Hematopoietic multipotent progenitor cell treated with erythropoietin and hydrocortisone succinate and interleukin-3 and kit ligand, for 6 days (in vitro differentiated cells): ENCODE measurements at places on chromosomes 3 and 15.

DNA sequence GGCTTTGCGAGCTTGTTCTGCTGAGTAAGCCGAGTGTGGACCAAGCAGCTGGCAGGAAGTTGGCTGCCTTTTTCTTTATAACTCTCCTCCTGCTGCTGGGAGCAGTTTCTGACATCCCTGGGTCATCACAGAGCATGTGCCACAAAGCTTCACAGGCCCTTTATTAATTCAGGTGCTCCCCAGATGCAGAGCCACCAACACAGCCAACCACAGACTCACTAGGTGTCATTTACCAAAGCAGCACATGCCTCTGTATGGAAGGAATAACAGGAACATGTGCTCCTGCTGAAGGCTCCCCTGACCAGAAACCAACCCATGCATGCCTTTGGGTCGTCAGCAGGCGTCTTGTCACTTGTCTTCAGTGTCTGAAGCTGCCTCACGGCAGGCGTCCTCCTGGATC, 152.5 kb downstream of the ADAMTS17 start:
- no peak for DNase-seq

- DNase-seq, result no peak
These were observed 540.5 kb downstream of the AGBL1 start for GRCh38 chr15:86620157-86620556.

GRCh38 chr3:43266995-43267394, 19.3 kb upstream of the SNRK start:
- DNase-seq, result no peak

DNA sequence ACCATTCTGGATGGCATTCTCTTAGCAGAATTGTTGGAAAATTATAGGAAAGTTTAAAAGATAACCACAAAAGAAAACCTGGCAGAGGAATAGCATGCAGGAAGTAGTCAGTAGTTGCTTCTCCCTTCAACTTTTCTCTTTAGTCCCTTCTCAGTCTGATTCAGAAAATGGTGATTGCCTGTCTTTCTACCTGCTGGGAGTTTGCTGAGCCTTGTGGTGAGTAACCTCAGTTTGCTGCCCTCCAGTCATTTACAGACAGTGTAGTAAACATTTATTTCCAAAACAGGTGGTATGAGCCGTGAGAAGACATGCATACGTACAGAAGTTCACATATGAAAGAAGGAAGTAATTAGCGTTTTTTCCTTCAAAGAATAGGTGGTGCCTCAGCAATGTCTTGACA, 224.7 kb upstream of the POU1F1 start:
- no peak for DNase-seq

DNA sequence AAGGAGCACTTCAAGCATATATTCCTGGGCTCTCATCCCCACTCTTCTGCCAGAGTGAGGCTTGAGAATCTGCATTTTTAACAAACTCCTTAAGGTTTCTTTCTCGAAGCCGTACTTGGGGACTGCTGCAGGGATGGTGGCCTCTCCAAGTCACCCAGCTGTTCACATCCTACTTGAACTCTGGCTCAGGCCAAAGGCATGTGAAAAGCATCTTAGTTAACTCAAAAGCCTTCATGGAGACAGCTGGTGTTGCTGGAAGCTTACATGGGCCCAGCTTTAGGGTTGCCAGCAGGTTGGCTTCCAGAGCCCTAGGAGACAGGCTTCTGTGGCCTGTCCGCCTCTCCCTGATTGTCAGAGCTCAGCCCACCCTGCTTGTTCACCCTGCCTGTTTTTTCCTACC, 139.2 kb downstream of the THSD4 start:
- DNase-seq, result no peak

GRCh38 chr3:166052440-166052839, 215.2 kb upstream of the BCHE start:
- DNase-seq, result no peak

DNA sequence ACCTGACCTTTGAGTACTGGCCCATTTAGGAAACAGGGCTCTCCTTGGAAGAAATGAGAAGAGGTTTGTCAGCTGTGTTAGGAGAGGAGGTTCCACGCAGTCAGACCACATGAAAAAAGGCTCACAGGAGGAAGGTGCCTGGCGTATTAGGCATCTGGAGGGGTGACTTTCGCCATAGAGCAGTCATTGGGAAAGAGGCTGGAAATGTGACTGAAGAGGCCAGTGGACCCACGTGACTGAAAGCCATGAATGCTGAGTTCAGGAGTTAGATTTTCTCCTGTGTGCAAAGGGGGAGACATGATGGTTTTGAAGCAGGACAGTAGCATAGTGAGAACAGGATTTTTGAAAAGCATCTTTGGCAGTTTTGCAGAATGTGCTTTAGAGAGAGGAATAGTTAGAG, 29.7 kb upstream of the RNF7 start:
- no peak for DNase-seq

GRCh38 chr3:188807006-188807405, 364.8 kb upstream of the TPRG1 start:
- peak; percentile 28 for DNase-seq

GRCh38 chr15:69450968-69451695, 1.5 kb upstream of the RPLP1 start:
- peak; percentile 9 for DNase-seq

GRCh38 chr3:41999909-42000308, 38.0 kb upstream of the ULK4 start:
- no peak for DNase-seq

- DNase-seq, result no peak
These were observed 8.0 kb downstream of the SPTBN5 start for GRCh38 chr15:41885841-41886240.

DNA sequence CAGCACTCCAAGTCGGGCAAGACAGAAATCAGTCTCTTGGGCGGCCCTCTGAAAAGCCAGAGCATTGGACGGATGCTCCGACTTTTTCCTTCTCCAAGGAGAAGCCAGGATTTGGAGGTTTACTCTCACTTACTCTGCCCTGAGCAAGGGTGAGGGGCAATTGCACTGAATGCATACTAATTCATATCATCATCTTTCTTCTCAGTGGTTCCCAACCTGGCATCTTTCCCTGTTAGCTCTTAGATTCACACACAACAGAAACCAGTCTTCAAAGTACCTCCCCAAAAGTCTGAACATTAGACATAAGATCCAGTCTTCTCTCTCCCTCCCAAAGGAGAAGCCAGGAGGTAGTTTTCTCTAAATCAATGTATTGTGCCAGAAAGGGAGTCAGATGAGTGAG, 219.2 kb downstream of the GREM1 start:
- DNase-seq, result no peak

GRCh38 chr3:189974359-189974758, 146.3 kb downstream of the P3H2 start:
- no peak for DNase-seq

GRCh38 chr3:127710155-127710941, 37.6 kb downstream of the ABTB1 start:
- no peak for DNase-seq

- no peak for DNase-seq
These were observed 128.4 kb upstream of the IGSF10 start for GRCh38 chr3:151589311-151589710.

DNA sequence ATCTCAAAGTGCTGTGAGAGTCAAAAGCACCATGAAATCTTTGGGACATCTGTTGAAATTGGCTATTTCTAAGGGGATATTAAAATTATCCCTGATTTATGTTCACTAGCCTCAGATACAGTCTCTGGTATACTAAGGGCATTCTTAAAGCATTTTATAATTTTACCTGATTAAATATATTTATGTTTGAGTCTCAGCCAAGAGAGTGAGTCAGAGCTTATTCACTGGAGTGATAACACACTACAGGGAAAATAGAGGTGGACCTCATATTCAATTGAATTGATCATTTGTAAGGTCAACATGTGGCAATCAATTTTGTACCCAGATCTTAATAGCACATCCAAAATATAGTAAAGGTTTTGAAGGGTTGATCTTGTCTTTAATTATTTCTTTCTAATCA, 733.6 kb downstream of the EPHA3 start:
- DNase-seq, result no peak

- DNase-seq, result no peak
These were observed 56.9 kb downstream of the AMOTL2 start for GRCh38 chr3:134317106-134317947.

DNA sequence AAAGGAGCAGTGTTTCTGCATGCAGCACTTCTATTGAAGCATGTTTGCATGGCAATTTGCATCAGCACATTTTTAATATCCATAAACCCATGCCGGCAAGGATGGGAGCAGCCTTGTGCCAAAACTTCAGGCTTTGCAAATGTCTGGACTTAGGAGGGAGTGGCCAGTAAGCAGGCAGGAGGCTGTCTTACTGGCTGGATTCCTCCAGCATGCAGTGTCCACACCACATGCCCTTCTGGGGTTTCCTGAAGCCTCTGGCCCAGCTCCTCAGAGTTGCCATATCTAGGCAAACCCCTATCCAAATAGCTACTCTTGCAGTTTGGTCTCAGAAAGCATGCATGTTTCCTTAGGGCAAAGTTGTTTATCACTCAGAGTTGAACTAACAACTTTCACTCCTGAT, 139.1 kb upstream of the MRPS22 start:
- DNase-seq, result no peak

- DNase-seq, result no peak
These were observed 12.9 kb upstream of the RASGRP1 start for GRCh38 chr15:38577424-38577987.

GRCh38 chr3:21020681-21021080, 730.3 kb downstream of the ZNF385D start:
- no peak for DNase-seq

- DNase-seq, result no peak
These were observed 1.6 kb downstream of the PTX3 start for GRCh38 chr3:157438194-157438730.

DNA sequence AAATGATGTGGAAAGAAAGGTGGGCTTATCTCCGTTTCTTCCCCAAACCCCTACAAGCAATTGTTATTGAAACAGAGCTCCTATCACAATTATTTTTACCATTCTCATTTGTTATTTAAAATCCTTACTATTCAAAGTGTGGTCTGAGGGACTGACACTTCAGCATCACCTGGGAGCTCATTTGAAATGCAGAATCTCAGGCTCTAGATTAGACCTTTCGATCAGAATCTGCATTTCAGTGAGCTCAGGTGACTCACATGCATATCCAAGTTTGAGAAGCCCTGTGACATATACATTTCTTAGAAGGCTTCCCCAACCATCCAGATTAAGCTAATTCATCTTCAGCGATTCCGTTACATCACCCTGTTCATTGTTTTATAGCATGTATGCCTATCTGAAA, 145.0 kb downstream of the KCNH8 start:
- DNase-seq, result no peak

DNA sequence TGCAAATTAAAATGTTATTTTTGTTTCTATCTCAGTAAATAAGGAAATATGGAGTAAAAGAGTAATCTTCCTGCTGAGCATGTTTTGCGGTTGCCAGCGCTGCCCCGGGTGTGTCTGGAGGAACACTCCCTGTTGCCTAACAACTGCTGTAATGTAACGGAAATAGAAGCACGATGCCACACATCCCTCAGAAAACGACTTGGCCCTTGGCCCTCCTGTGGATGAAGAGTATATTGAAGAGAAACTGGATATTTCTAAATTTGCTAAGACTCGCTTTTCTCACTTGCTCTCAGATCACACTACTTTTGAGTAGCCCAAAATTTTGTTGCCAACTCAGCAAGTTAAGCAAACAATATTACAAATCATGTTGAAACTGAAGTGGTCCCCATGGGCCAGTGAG, 18.9 kb downstream of the CX3CR1 start:
- DNase-seq, result peak; percentile 98

GRCh38 chr3:188280627-188281026, 126.7 kb downstream of the LPP start:
- DNase-seq, result no peak

DNA sequence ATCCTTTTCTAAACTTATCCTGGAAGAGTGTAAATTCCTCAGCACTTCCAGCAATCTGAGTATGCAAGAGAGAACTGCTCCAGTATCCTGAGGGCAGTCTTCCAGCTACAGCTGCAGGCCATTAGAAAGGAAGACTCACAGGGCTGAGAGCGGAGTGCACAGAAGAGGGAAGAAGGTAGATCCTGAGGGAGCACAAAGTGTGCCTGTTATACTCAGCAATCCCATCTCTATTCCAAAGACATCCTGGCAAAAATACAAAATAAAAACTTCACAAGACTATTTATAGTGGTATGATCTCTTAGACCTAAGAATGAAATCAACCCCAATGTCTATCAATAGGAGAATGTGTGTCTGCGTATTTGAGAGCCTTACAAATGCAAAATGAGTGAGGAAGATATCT, 292.0 kb downstream of the ZIC1 start:
- DNase-seq, result no peak

DNA sequence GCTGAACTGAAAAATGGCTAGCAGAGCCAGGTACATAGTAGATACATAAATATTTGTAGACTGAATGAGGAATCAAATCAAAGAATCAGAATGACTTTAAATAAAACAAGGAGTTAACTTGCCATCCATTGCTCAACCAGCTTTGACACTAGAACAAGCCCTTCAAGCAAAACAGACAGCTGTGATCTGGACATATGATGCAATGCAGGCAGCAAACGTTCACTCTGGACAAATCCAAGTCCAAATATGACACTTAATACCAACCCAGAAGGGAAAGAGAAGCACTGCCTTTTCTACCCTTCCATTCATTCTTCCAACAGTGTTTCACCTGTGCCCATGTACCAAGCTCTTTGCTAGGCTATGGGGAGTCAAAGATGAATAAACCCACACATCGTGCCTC, 4.5 kb downstream of the THRB start:
- no peak for DNase-seq

GRCh38 chr3:132879656-132880055, 157.4 kb upstream of the NPHP3 start:
- no peak for DNase-seq

GRCh38 chr3:113676261-113676660, 20.2 kb downstream of the USF3 start:
- DNase-seq, result no peak

DNA sequence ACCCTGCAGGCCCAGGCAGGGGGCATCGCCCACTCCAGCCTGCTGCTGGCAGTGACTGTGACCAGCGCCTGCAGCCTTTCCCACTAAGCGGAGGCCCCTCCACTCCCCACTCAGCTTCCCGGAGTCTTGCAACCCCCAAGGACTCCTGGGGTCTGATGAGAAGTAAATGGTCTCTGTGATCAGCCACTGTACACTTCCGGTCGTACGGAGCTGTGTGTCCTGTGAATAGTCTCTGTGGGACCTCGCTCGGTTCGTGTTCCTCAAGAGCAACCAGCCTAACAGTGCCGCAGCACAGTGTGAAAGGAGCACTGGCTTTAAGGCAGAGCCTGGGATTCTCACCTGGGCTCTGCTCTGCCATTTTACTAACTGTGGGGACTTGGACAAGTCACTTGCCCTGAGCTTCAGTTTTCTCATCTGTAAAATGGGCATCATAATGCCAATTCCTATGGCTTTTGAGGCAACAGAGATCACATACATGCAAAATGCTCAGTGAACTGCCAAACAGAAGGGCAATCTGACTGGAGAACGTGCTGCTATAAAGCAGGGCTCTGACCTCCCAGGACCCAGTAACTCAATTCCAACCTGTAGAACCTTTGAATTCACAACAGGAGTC, 26.7 kb downstream of the TMEM43 start:
- no peak for DNase-seq
